ENCODE measurements at places on chromosomes 7 and 10. TPM values are rescaled to one million over a fixed set of nuclear protein-coding genes. Genes with fewer than 3 reads are reported as not detected.

DNA sequence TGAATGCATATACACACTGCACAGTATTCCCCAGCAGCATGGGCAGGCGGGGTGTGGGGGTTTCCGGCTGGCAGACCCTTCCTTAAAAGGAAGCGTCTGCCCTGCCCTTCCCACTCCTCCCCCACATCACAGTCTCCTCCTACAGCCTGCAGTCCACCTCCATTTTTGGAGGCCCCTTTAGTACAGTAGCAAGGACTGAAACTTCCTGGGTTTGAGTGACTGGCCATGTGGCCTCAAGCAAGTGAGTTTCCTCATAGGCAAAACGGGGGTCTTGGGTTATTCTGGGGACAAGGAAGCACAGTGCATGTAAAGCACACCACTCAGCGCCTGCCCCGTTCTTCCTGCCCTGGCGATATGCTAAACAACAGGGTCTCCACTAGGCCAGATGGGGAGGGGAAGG lies 62.1 kb upstream of the COL13A1 start:
- H3K27ac ChIP-seq, result no peak overlapping the region
- no peaks in the 10 kb centered on the region for H3K36me3 ChIP-seq
- H3K27me3 ChIP-seq, result peaks cover 12% of the 10 kb centered on the region
- H3K4me3 ChIP-seq, result no peak overlapping the region

- no peak for DNase-seq
- no peaks in the 10 kb centered on the region for H3K27me3 ChIP-seq
- H3K4me3 ChIP-seq, result no peak overlapping the region
- H3K36me3 ChIP-seq, result no peaks in the 10 kb centered on the region
Measured at GRCh38 chr10:132166216-132166950, 20.4 kb upstream of the DPYSL4 start.

GRCh38 chr7:138027100-138027499 lies 25.2 kb upstream of the CREB3L2 start:
- no peaks in the 10 kb centered on the region for H3K4me1 ChIP-seq
- H3K27me3 ChIP-seq, result no peaks in the 10 kb centered on the region
- no peaks in the 10 kb centered on the region for H3K36me3 ChIP-seq
- H3K4me3 ChIP-seq, result no peak overlapping the region
- no peak for DNase-seq

GRCh38 chr7:151008511-151009323 lies 15.6 kb downstream of the ATG9B start:
- no peaks in the 10 kb centered on the region for H3K27me3 ChIP-seq
- no peaks in the 10 kb centered on the region for H3K36me3 ChIP-seq
- 0 out of 2 replicates have a peak overlapping the region, but pooled peaks have one; percentile 33 for H3K4me3 ChIP-seq
- no peak overlapping the region for H3K27ac ChIP-seq
- no peaks in the 10 kb centered on the region for H3K4me1 ChIP-seq

GRCh38 chr7:19989906-19990305 lies 216.5 kb upstream of the TMEM196 start:
- no peak overlapping the region for H3K4me3 ChIP-seq
- H3K27ac ChIP-seq, result no peak overlapping the region
- DNase-seq, result no peak

DNA sequence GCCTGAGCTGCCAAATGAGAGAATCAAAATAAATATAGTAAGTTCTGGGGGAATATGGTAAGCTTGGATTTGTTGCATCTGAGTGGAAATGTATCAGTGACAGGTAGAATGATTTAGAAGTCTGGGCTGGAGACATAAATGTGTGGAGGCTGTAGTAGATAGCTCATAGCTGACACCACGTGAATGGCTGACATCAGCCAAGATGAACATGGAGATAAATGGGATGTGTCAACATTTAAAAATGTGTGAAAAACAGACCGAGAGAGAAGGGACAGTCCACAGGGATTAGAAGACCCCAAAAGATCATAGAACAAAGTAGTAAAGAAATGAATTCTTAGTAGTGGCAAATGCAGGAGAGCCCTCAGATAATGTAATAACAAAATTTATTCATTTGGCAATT lies 40.9 kb downstream of the NAMPT start:
- H3K4me1 ChIP-seq, result no peaks in the 10 kb centered on the region
- DNase-seq, result peak; percentile 10
- H3K36me3 ChIP-seq, result no peaks in the 10 kb centered on the region

GRCh38 chr10:69968830-69969229 lies 83.8 kb upstream of the MACROH2A2 start:
- DNase-seq, result no peak
- no peaks in the 10 kb centered on the region for H3K36me3 ChIP-seq
- H3K4me1 ChIP-seq, result no peaks in the 10 kb centered on the region
- no peak overlapping the region for H3K4me3 ChIP-seq
- no peak overlapping the region for H3K27ac ChIP-seq

PITX3 gene
- not detected for total RNA-seq

GRCh38 chr10:20714979-20715378 lies 182.1 kb downstream of the NEBL start:
- H3K27me3 ChIP-seq, result no peaks in the 10 kb centered on the region
- H3K27ac ChIP-seq, result no peak overlapping the region
- H3K36me3 ChIP-seq, result no peaks in the 10 kb centered on the region
- no peak overlapping the region for H3K4me3 ChIP-seq
- no peaks in the 10 kb centered on the region for H3K4me1 ChIP-seq

GRCh38 chr10:123967626-123968243 lies 76.1 kb upstream of the CPXM2 start:
- peaks cover 10% of the 10 kb centered on the region for H3K4me1 ChIP-seq
- H3K27me3 ChIP-seq, result peaks cover 17% of the 10 kb centered on the region
- no peak overlapping the region for H3K4me3 ChIP-seq
- peak; percentile 76 for DNase-seq
- no peak overlapping the region for H3K27ac ChIP-seq
- no peaks in the 10 kb centered on the region for H3K36me3 ChIP-seq

HOXA11 gene
- 8.3 TPM for total RNA-seq

GRCh38 chr10:37856881-37857286 lies 526 bp downstream of the ZNF248 start:
- H3K27me3 ChIP-seq, result no peaks in the 10 kb centered on the region
- H3K4me1 ChIP-seq, result peaks cover 40% of the 10 kb centered on the region
- peak overlapping the region; percentile 86 for H3K4me3 ChIP-seq
- H3K36me3 ChIP-seq, result no peaks in the 10 kb centered on the region
- no peak for DNase-seq
- H3K27ac ChIP-seq, result peak overlapping the region; percentile 100

DNA sequence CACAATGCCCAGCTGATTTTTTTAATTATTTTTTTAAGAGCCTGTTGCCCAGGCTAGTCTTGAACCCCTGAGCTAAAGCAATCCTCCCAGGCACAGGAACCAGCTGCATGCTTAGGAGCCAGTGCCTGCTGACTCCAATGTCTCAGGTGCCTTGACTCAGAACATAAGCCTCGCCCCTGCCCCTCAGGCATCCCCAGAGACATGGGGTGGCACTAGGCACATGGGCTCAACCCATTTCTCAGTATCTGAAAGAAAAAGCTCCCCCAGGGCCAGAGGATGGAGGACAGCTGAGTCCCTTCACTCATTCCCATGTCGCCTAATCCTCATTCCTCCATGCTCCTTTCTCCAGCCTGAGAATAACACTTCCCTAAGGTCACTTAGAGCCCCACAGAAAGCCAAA lies 39.1 kb downstream of the KCNH2 start:
- H3K27me3 ChIP-seq, result peaks cover 20% of the 10 kb centered on the region
- no peaks in the 10 kb centered on the region for H3K36me3 ChIP-seq
- H3K27ac ChIP-seq, result no peak overlapping the region
- DNase-seq, result no peak

GRCh38 chr7:22452960-22453558 lies 46.9 kb downstream of the STEAP1B start:
- H3K4me1 ChIP-seq, result peaks cover 3% of the 10 kb centered on the region
- H3K27ac ChIP-seq, result no peak overlapping the region
- no peak overlapping the region for H3K4me3 ChIP-seq
- no peak for DNase-seq
- H3K36me3 ChIP-seq, result no peaks in the 10 kb centered on the region

GPR37 gene
- not detected for total RNA-seq

IL2RA gene
- not detected for total RNA-seq

GRCh38 chr7:44142028-44142427 lies 896 bp upstream of the MYL7 start:
- DNase-seq, result no peak
- no peak overlapping the region for H3K4me3 ChIP-seq
- no peaks in the 10 kb centered on the region for H3K4me1 ChIP-seq
- no peaks in the 10 kb centered on the region for H3K27me3 ChIP-seq

DNA sequence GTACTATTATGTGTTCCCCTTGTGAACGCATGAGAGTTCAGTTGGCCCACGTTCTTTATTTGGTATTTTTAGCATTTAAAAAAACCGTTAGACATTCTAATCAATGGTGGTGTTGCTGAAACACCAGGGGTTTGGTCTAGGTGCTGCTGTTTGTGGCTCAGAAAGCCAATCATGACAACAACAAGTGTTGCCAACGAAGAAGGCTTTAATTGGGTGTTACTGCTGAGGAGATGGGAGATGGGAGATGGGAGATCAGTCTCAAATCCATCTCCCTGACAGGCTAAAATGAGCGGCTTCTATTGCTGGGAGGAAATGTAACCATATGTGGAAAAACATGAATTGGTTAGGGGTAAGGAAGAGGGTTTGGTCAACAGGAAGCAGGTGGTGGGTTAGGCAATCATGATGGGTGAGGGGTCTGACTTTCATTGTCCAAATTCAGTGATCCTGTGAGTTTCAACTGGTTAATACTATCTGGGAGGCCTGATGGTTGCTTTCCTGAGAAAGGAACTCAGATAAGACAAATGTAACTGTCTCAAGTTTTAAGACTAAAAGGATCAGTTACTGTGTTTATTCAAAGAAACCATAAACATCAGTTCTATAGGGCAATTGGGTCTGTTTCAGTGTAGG lies 4.6 kb upstream of the ZNF425 start:
- H3K27ac ChIP-seq, result no peak overlapping the region
- peaks cover 9% of the 10 kb centered on the region for H3K4me1 ChIP-seq
- no peaks in the 10 kb centered on the region for H3K27me3 ChIP-seq
- no peak for DNase-seq
- H3K36me3 ChIP-seq, result peaks cover 20% of the 10 kb centered on the region
- H3K4me3 ChIP-seq, result no peak overlapping the region

AGAP3 gene
- total RNA-seq, result 43.3 TPM

SAP25 gene
- total RNA-seq, result not detected

GRCh38 chr7:103447073-103447960 lies 1.3 kb upstream of the SLC26A5 start:
- no peak overlapping the region for H3K4me3 ChIP-seq
- peaks cover 38% of the 10 kb centered on the region for H3K27me3 ChIP-seq
- peak; percentile 69 for DNase-seq
- H3K36me3 ChIP-seq, result no peaks in the 10 kb centered on the region

ZNF485 gene
- total RNA-seq, result 1.5 TPM

PAX4 gene
- total RNA-seq, result not detected

DNA sequence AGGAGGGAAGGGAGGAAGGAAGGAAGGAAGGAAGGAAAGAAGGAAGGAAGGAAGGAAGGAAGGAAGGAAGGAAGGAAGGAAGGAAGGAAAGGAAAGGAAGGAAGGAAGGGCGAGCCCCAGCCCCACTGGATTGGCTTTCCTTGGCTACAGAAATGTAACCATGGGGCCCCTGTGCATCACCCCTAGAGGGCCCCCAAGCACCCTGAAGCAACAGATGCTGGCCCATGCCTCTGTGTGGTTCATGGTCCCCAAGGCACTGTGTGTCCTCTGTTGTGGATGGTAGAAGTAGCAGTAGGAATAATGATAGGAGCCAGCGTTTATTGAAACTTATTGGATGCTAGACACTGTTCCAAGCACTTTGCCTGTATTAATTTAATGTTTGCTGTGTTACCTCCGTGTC lies 116.6 kb upstream of the MACROH2A2 start:
- no peak overlapping the region for H3K4me3 ChIP-seq
- H3K36me3 ChIP-seq, result no peaks in the 10 kb centered on the region
- no peaks in the 10 kb centered on the region for H3K4me1 ChIP-seq
- no peaks in the 10 kb centered on the region for H3K27me3 ChIP-seq
- peak; percentile 12 for DNase-seq
- no peak overlapping the region for H3K27ac ChIP-seq

DNA sequence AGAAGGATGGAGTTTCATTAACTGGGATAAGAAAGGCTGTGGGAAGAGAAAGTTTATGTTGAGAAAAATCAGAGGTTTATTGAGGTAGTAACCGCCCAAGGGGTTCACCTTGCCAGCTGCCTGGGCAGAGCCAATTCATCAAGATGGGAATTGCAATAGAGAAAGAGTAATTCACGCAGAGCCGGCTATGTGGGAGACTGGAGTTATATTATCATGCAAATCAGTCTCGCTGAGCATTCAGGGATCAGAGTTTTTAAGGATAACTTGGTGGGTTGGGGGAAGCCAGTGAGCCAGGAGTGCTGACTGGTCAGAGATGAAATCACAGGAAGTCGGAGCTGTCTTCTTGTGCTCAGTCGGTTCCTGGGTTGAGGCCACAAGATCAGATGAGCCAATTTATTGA lies 70.6 kb downstream of the MALRD1 start:
- H3K36me3 ChIP-seq, result no peaks in the 10 kb centered on the region
- H3K4me3 ChIP-seq, result no peak overlapping the region
- H3K4me1 ChIP-seq, result no peaks in the 10 kb centered on the region
- H3K27me3 ChIP-seq, result no peaks in the 10 kb centered on the region
- DNase-seq, result no peak

GRCh38 chr10:1360558-1361164 lies 304.5 kb downstream of the WDR37 start:
- no peak overlapping the region for H3K4me3 ChIP-seq
- H3K27me3 ChIP-seq, result no peaks in the 10 kb centered on the region
- no peaks in the 10 kb centered on the region for H3K36me3 ChIP-seq
- no peaks in the 10 kb centered on the region for H3K4me1 ChIP-seq

DNA sequence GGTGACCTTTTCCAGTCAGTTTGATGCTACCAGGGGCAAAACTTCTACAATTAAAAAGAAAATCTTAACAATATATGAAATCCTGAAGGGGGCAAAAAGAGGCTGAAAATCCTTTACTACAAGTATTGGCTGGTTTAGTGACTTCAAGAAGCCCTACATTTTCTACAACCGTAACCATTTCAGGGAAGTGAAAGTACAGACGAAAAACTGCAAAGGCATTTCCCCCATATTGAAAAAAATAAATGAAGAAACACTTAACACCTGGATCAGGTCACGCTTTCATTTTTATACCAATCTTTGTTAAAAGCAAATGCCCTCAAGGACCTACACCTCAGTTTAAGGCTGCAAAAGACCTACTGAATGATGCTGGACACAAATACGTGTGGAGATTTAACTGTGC lies 38.6 kb downstream of the IL6 start:
- no peaks in the 10 kb centered on the region for H3K36me3 ChIP-seq
- no peaks in the 10 kb centered on the region for H3K27me3 ChIP-seq
- H3K27ac ChIP-seq, result no peak overlapping the region

GRCh38 chr10:22427890-22428571 lies 82.7 kb downstream of the SPAG6 start:
- peaks cover 29% of the 10 kb centered on the region for H3K4me1 ChIP-seq
- peak overlapping the region; percentile 33 for H3K4me3 ChIP-seq
- no peaks in the 10 kb centered on the region for H3K27me3 ChIP-seq
- DNase-seq, result peak; percentile 91

DNA sequence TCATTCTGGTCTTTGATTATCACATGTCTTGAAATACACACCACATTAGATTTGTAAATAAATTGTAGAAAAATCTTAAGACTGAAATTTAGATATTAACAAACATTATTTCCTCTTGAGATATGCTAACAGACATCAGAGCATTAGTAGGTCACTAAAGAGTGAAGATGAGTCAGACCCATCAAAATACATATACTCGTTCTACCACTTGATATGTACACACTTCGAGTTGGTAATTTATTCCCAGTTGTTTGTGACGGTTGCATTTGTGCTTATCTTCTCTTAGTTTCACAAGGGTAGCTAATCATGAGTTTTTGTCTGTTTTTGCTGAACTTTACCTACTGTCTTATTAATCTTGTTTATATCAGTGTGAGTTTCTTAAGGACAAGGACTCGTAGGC lies 383.4 kb downstream of the AUTS2 start:
- no peak overlapping the region for H3K27ac ChIP-seq
- H3K27me3 ChIP-seq, result no peaks in the 10 kb centered on the region
- H3K36me3 ChIP-seq, result no peaks in the 10 kb centered on the region
- no peak overlapping the region for H3K4me3 ChIP-seq
- DNase-seq, result no peak
- H3K4me1 ChIP-seq, result no peaks in the 10 kb centered on the region

All from GM23248 (cell line).